ENCODE measurements at places on chromosomes 7 and 10. TPM values are rescaled to one million over a fixed set of nuclear protein-coding genes. Genes with fewer than 3 reads are reported as not detected.

The OR6B1 gene
- not detected for total RNA-seq

The MMP21 gene
- total RNA-seq: not detected

The AGBL3 gene
- 0.81 TPM for total RNA-seq

The FAM241B gene
- 14.2 TPM for total RNA-seq

The TRIM50 gene
- total RNA-seq: not detected

The LRRC17 gene
- total RNA-seq: not detected

The STK32C gene
- 22.5 TPM for total RNA-seq

The RADIL gene
- total RNA-seq: 2.2 TPM

The FERD3L gene
- not detected for total RNA-seq

The TAS2R41 gene
- total RNA-seq: not detected

The TMEM236 gene
- 0.14 TPM for total RNA-seq

The TMEM139 gene
- 79.0 TPM for total RNA-seq

DNA sequence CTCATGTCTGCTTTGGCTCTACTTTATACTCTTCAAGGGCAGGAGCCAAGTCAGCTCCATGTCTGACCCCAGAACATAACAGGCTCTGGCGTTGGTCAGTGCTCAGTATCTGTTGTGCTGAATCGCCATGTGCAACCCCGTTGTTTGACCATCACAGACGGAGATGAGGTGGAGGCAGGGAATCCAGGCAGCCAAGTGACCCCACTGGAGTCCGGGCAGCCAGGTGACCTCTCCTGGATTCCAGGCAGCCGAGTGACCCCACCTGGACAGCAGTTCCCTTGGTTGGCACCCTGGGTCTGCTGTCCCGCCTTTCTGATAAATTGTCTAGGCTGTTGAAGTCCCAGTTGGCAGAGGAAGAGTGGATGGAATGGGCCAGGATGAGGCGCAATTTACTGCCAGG is 232.2 kb downstream of the TCERG1L start:
- no peak for DNase-seq

DNA sequence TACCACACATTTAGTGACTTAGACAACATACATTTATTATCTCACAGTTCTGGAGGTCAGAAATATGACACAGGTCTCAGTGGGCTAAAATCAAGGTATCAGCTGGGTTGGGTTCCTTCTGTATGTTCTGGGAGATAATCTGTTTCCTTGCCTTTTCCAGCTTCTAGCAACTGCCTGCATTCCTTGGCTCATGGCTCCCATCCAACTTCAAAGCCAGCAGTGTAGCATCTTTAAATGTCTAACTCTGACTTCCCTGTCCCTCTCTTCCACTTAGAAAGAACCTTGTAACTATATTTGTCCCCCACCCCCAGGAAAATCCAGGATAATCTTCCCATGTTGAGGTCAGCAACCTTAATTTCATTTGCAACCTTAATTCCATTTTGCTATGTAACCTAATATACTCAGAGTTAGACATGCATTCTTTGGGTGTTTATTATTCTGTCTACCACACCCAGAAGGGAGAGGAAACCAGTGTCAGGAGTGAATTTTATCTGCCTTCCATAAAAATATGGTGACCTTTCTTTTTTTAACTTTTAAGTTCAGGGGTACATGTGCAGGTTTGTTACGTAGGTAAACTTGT is 57.3 kb upstream of the SMIM30 start:
- no peak for DNase-seq

GRCh38 chr10:10044922-10045764 is 972.5 kb upstream of the CELF2 start:
- no peak for DNase-seq

DNA sequence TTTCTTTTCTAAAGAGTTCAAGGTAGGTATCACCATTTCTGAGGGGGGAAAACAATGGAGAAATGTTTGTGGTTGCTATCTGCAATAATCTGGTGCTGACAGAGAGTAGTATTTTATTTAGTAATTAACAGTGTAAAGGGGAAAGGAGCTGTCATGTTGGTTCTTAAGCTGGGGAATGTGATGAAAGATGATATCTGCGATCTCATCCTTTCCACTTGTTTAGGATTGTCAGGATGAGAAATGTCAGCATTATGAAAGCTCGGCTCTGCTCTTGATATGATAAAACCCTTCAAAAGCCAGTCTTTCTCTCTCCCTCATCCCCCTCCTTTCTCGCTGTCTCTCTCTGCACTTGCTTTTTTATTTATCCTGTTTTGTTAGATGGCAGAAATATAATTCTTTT is 106.1 kb downstream of the POU6F2 start:
- DNase-seq: no peak

- DNase-seq: no peak
Observed at GRCh38 chr10:70828923-70829322, 13.2 kb downstream of the SGPL1 start.

DNA sequence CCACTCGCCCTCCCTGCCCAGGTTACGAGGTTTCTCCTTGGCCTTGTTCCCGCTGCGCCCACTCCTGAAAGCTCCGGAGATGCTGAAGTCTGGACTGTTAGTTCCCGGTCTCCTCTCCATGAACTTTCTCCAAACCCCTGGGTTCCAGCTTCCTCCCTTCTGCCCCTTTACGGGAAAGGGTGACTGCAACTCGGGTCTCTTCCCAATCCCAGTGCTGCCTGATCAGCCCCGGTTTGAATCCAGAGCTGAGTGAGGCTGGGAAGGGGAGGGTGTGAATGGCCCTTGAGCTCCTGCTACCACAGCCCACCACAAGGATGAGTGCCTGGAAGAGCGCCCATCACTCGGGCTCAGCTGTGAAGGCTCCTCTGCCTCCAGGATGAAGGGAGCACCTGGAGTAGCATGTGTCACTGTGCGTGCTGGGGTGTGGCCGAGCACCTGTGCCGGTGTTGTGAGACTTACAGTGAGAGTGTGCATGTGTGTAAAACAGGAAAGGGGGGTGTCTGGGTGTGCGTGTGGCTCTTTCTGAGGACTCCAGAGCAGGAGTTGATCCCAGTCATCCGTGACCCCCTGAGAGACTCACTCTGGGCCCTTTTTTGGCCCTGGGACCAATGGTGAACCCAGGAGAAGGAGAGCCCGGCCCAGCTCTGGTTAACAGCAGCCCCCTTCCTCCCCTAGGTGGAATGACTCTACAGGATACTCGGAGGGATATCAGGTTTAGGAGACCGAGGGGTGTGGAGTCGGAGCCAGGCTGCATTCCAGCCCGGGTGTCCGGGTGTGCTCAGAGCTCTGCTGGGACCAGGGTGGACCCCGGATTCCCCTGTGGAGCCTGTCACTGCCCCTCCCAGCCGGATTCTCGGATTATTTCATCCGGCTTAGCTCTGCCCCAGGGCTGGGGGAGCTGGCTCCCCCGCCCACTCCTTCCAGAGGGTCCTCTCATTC is 1.1 kb upstream of the ZNF467 start:
- no peak for DNase-seq

DNA sequence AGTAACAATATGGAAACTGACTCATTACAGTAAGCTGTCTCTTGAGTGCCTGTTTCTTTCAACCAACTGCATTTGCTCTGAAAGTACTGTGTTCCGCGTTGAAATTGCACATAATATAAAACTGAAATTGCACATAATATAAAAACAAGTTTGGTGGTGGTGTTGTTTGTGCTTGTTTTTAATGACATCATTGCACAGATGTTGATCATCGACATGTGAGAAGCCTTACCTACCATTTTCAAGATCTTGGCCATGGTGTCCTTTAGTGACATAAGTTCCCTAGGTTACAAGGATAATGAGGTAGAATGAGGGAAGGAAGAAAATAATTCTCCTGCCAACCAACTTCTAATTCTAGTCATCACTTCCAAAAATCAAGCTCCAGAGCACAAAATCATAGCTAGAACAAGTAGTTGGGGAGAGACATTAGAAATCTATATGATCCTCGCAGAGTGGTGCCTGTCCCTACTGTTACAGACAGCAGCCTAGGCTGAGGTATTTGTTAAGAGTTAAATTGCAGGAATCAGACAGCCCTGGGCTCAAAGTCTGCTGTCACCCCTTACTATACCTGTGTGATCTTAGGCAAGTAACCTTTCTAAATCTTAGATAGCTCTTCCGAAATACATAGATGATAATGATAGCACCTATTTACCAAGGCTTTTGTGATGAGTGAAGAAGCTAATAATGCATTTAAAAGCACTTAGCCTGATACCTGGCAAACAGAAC is 29.3 kb downstream of the DOCK4 start:
- no peak for DNase-seq

GRCh38 chr7:143239813-143240212 is 18.0 kb downstream of the TAS2R40 start:
- no peak for DNase-seq

- peak; percentile 84 for DNase-seq
Observed at GRCh38 chr10:60480865-60481563, 91.3 kb upstream of the ANK3 start.

- no peak for DNase-seq
Observed at GRCh38 chr10:15901889-15902288, 41.6 kb upstream of the MINDY3 start.

GRCh38 chr7:121182281-121182680 is 146.5 kb upstream of the WNT16 start:
- DNase-seq: no peak

GRCh38 chr10:122308417-122309141 is 37.5 kb downstream of the BTBD16 start:
- DNase-seq: no peak

GRCh38 chr7:2728316-2729030 is 40.5 kb downstream of the AMZ1 start:
- DNase-seq: no peak

DNA sequence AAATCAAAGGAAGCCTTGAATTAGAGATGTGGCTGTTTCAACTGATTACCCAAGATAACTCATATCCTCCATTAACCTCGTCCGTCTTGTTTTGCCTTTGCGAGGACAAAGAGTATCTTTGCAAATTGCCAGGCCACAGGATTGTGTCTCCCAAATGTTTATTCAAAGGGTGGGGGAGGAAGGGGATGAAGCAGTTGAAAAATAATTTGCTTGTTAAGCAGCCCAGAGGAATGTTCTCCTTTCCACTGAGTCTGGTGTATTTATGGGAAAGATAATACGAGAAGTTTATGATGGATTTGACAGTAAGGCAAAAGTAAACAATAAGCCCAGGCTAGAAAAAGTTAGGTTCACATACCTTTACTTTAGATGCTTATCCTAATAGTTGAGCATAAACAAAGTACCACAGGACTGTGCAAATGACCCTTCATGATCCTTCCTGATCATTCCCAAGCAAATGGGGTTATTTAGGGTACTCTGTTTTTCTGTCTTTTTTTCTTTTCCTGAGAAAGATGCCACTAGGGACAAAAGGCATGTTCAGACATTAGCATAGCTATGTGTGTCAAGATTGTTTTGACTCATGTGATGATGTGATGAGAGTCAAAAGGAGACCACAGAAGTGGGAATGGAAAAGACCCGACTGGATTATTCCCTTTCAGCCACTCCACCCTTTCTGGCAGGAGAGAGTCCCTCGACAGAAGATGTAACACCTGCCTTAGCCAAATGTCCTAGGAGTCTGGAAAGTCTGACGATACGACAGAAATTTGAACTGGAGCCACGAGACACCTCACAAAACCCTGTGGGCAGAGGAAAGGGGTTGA is 243.0 kb upstream of the GLI3 start:
- no peak for DNase-seq

DNA sequence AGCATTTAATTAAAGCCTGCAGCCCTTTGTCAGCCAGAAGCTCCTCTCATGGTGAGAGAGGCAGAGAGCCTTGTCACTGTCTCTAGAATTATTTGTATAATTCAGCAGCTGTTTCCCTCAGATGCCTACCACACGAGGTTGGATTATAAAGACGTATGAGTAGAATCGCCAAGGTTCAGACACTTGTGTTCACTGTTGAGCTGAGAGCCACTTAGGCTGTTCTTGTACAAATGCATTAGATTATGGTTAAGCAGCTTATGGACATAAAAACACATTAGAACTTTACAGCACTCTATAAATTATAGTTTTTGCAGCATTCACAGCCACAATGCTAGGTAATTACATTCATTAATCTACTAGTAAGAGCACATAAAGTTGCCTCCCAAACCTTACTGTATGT is 282.6 kb downstream of the AUTS2 start:
- DNase-seq: no peak

GRCh38 chr10:5095687-5096086 is 1.5 kb downstream of the AKR1C3 start:
- no peak for DNase-seq

- no peak for DNase-seq
Observed at GRCh38 chr10:48568131-48568530, 36.7 kb downstream of the ARHGAP22 start.

DNA sequence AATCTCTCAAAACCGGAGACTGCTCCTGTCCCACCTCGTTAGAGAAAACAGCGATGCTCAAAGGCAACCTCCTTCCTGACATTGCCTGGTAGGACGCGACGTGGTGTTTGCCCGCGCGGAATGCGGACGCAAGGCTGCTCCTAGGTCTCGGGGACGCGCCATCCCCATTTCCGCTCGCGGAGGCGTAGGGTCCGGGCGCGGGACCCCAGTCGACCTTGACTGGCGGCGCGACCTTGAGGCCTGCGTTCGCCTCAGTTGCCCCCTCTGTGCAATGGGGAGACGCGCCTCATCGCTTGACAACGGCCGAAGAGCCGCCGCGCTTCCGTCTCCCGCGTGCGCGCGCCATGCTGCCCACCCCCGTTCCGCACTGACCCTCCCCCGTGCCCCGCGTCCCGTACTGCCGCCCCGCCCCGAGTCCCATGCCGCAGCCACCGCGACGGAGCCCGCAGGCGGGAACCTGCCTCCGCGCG is 412 bp upstream of the PPIA start:
- peak; percentile 83 for DNase-seq

DNA sequence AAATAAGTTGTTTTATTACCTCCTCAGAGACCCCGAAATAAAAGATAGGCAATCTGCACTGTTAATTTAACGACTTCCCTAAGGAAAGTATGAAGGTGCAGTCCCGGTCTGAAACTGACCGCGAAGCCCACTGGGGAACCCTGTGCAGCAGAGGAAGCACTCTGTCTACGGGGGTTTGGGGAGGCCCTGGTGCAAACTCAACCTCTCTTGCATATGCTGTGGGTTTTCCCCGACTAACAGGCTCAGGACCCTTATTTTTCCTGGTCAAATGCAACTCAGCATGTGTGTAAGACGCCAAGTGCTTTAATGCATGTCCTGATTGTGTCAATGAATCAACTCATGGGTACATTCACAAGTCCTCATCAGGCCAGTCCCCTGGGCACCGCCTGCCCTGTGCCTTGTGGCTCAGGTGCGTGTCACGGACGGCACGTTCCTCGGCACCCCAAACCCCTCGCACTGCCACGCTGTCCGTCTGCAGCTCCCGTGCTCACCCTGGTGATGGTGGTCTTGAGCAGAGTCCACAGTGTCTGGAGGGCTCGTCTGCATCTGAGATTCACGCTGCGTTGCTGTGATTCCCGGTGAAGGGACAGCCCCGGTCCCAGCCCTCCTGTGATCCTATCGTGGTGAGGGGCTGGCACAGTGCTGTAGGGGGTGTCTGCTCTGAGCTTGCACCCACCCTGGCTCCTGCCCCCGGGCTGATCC is 33.8 kb downstream of the JAKMIP3 start:
- no peak for DNase-seq

GRCh38 chr7:2651336-2651735 is 19.6 kb downstream of the TTYH3 start:
- DNase-seq: no peak

DNA sequence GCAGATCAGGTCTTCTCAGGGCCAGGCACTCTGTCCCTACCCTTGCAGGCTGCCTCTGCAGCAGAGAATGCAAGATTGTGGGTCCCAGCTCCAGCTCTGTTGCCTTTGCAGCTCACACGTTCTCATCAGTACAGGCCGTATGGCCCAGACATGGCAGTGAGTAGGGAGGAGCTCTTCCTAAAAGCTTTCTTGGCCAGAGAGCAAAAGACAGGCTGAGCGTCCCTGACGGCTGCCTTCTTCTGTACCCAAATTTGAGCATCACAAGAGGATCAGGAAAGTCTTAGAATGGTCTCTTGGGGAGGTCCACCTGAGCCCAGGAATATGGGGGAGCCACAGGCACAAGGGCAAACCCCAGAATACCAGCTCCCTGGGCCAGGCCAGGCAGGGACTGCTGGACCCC is 266.3 kb upstream of the ZMIZ1 start:
- no peak for DNase-seq

Data from Caki2 (cell line).